ENCODE measurements at places on chromosomes 2 and 18.

DNA sequence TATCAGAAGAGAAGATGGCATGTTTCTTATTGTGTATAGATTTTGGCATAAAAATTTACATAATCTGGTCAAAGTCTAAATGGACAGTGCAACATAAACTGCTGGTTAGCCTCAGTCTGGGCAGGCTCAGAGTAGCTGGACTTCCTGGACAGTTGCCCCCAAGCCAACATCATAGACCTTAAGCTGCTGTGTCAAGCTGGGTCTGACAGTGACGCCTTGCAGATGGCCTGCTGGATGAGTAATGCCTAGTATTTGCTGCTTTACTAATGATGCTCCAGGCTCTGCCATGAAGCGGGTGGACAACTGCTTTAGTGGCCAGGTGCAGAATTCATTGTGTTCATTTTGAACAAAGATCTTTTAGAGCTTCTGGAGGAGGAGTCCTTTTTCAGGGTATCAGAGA is 603.7 kb upstream of the ZEB2 start:
- no peak for DNase-seq

DNA sequence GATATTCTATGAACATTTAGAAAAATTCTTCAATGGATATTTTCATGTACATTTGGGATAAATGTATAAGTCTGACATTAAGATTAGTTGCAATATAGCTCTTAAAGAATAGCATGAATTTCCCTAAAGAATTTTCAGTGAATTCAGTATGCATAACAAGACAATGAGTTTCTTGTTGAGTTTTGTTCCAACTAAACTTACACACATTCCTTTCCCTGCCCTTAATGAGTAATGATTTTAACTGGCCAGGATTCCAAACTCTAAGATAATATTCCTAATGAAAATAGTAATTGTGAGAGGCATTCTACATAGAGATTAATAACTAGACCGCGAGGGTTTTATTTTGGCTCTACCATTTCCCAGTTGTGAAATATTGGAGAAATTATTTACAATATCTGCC is 390.3 kb upstream of the GALNT5 start:
- DNase-seq = no peak

DNA sequence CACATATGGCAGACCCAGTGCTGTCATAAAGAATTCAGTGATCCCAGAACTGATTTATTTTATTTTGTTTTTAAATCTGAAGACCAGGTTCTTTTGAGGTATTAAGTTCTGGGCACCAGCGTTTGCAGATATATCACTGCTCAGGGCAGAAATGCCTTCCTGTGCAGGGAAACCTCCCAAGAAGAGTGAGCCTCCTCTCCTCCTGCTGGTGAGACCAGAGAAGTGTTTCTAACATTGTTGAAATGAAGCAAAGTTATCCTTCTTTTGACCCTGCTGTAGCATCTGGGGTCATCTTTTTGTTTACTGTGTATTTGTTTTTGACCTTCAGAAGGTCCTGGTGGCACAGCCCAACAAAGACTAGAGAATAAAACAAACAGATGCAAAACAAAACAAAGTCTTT is 94.0 kb downstream of the AQP4 start:
- DNase-seq = no peak

DNA sequence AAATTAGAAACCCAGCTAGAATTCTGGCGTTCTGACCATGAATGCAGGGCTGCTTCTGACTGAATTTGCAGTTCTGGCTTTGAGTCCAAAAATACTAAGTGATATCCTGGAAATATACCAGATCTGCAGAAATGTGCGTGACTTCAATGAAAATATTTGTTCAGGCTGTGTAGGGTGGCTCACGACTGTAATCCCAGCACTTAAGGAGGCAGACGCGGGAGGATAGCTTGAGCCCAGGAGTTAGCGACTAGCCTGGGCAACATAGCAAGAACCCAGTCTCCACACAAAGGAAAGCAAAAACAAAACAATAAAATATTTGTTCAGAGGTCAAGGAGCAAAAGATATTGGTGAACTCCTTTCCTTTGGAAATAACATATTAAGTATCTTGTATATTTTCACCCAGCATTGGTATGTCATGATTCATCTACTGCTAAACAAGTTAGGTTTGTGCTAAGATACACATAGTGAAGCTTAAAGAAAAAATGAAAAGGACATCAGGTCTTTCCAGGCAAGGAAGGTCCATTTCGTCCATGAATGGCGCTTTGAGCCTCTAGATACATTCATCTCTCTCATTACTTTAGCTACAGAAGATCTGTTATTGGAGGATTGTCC is 239.2 kb downstream of the CMPK2 start:
- no peak for DNase-seq

- no peak for DNase-seq
These were observed 22.8 kb downstream of the ICA1L start for GRCh38 chr2:202848813-202849212.

GRCh38 chr2:181977661-181978350 is 7.8 kb upstream of the PPP1R1C start:
- DNase-seq = no peak

DNA sequence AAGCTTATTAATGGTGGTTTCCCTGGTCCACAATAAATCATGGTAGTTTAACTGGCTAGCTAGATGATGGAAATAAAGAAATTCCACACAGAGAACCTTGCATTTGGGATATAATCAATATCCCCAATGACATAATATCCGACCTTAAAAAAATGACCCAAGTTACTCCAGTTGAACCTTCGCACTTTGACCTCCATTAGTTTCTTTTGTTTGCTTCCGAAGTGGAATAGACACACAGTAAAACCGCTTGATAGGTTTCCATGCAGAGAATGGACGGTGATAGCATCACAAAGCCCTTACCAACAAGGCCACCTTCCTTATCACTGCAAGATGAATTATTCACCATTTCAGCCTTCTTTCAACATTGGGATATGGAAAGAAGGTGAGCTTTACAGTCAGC is 1966.1 kb upstream of the CELF4 start:
- DNase-seq = no peak

GRCh38 chr2:109217362-109218086 is 88.5 kb downstream of the SH3RF3 start:
- DNase-seq = no peak

GRCh38 chr2:144694456-144694855 is 174.5 kb upstream of the ZEB2 start:
- DNase-seq = no peak

GRCh38 chr2:99836690-99837605 is 305.4 kb downstream of the AFF3 start:
- no peak for DNase-seq

GRCh38 chr2:171430516-171431410 is 3.0 kb downstream of the METTL8 start:
- no peak for DNase-seq

GRCh38 chr2:68365087-68365486 is at the start of gene PLEK:
Gene PLEK, plus strand, starts transcription at chr2:68365282. Its CDS starts 70 bp downstream, at chr2:68365352.
- DNase-seq = no peak

- no peak for DNase-seq
These were observed 298.2 kb downstream of the CNTNAP5 start for GRCh38 chr2:124323321-124323720.

GRCh38 chr2:229784791-229785190 is 70.4 kb upstream of the DNER start:
- DNase-seq = no peak

Measured in esophagus muscularis mucosa (tissue), 4 donors.